Activated CD8-positive, alpha-beta memory T cell treated with anti-CD3 and anti-CD28 coated beads for 1 hour (primary cell): ENCODE measurements at places on chromosomes 2 and 18.

GRCh38 chr18:77223221-77223639 is 26.4 kb upstream of the GALR1 start:
- no peak for DNase-seq

GRCh38 chr2:88350331-88351248 is 101.9 kb downstream of the FOXI3 start:
- DNase-seq = no peak

DNA sequence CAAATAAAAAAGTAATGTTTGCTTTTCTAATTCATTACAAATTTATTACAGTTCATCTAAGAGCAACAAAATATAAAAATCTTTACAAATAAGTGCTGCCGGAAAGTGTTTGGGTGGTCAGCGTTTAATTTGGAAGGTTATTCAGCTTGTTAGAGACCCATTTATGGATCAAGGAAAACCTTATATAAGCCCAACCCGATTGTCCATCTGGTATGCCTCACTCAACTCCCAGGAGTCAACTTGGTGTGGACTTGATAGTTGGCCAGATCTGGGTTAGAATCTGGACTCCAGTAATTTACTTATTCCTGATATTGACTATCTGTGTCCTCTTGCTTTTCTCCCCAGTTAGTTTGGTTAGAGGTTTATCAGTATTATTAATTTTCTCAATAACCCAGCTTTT is 106.2 kb downstream of the KCTD1 start:
- DNase-seq = no peak

GRCh38 chr18:64713284-64713683 is 564.4 kb upstream of the LINC00305 start:
- no peak for DNase-seq

DNA sequence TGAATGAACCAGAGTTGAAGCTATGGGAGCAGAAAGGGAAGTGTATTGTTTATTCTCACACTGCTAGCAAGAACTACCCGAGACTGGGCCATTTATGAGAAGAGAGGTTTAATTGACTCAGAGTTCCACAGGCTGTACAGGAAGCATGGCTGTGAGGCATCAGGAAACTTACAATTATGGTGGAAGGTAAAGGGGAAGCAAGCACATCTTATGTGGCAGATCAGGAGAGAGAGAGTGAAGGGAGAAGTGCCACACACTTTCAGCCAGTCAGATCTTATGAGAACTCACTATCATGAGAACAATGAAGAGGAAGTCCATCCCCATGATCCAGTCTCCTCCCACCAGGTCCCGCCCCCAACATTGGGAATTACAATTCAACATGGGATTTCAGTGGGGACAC is 383.2 kb upstream of the SLC14A2 start:
- DNase-seq = no peak

DNA sequence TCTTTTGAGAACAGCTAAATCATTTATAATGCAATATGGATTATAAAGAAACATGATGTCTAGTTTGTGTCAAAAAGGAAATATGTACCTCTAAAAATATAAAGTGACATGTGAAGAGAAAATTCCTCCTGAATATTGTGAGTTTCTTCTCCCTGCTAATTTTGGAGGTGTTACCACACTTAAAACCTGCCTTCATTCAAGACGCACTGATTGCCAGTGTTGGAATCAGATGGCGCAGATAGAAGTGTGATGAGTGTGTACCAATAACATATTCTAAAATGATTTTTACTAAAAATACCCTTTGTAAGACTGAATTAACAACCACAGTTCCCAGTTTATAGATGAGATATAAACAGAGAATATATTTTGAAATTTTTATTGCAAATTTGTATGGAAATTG is 681.8 kb upstream of the LRATD1 start:
- DNase-seq = no peak

GRCh38 chr2:232897598-232898408 is 27.7 kb downstream of the SNORC start:
- no peak for DNase-seq

DNA sequence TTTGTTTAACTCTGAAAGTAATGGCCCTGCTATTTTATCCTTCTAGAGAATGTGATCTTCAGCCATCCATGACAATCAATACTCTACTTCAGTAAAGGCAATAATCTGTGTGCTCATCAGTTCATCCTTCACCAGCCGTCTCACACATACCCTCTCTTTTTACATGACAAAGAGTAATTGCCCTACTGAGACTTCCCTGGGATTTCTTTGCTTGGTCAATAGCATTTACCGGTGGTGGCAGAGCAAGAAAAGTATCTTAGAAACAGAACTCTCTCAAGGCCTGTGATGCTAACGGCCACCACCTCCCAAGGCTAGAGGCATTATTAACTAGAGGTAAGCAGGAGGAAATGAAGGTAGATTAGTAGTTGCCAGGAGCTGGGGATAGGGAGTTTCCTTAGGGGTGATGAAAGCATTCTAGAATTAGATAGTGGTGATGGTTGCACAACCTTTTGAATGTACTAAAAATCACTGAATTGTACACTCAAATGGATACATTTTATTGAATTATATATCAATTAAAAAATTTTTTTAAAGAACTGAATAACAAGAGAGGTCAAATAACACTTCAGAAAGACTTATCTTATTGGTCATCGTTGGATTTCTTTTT is 57.9 kb upstream of the EPC2 start:
- DNase-seq = no peak
